ENCODE measurements at places on chromosomes 6 and 20. TPM values are rescaled to one million over a fixed set of nuclear protein-coding genes. Genes with fewer than 3 reads are reported as not detected.

MTCH1 gene
- polyA plus RNA-seq = 112 TPM

BPIFB1 gene
- not detected for polyA plus RNA-seq

THEMIS gene
- not detected for polyA plus RNA-seq

DNA sequence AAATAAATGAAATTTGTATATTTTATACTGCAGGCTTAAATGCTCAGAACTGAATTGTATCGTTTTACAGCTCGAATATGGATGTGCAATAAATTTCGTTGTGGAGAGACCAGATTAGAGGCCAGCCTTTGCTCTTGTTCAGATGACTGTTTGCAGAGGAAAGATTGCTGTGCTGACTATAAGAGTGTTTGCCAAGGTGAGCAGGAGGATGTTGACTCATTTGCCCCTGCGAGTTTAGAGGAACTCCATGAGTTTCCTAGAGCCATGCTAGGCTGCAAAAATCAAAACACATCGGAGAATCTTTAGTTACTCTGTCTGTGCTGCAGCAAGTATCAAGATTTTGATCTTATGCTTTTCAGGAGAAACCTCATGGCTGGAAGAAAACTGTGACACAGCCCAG is 15.4 kb downstream of the ENPP3 start:
- DNase-seq = no peak

DNA sequence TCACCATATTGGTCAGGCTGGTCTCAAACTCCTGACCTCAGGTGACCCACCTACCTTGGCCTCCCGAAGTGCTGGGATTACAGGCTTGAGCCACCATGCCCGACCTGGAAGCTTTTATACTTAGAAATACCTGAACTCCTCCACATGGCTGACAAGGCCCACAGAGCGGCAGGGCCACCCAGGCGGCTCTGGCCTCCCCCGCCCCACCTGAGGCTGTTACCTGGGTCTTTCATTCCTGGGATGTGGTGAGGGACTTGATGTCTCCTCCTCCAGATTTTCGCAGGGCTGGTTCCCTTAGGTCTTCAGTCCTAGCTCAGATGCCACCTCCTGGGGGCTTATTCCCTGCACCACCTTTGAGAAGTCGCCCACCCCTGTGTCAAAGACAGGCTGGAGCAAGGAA is 152.1 kb downstream of the LY86 start:
- no peak for DNase-seq

DNA sequence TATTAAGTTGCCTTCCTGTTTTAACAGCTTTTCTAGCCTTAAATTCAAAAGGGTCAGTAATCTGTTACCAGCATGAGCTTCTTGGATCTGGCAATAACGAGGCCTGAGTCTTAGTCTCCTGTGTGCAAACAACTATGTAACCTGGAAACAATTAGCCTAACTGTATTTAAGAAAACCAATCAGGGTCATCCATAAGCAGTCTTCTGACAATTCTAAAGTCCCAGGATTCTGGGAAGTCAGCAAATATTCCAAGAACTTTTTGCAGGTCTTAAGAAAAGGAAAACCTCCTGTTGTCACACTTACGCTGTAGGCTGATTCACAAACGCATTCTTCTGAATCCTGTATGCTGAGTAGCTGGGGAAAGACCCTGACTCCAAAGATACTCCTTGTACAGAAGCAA is 90.4 kb downstream of the COL12A1 start:
- DNase-seq = no peak

GRCh38 chr6:3766214-3766613 is 14.7 kb upstream of the PXDC1 start:
- DNase-seq = no peak

DNA sequence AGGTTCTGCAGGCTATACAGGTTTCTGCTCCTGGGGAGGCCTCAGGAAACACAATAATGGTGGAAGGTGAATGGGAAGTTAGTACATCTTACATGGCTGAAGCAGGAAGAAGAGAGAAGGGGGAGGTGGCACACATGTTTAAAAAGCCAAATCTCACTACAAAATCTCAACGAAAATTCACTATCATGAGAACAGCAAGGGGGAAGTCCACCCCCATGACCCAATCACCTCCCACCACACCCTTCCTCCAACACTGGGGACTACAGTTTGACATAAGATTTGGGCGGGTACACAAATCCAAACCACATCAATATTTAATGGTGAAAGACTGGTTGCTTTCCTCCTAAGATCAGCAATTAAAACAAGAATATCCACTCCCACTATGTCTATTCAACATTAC is 13.8 kb upstream of the POLR1H start:
- DNase-seq = no peak

Data from A549 (cell line).